ENCODE measurements at places on chromosomes 1 and 21. TPM values are rescaled to one million over a fixed set of nuclear protein-coding genes. Genes with fewer than 3 reads are reported as not detected.

The ZBTB8A gene
- 10.1 TPM for total RNA-seq

The GSTM3 gene
- 199 TPM for total RNA-seq

The TIE1 gene
- 36.1 TPM for total RNA-seq

DNA sequence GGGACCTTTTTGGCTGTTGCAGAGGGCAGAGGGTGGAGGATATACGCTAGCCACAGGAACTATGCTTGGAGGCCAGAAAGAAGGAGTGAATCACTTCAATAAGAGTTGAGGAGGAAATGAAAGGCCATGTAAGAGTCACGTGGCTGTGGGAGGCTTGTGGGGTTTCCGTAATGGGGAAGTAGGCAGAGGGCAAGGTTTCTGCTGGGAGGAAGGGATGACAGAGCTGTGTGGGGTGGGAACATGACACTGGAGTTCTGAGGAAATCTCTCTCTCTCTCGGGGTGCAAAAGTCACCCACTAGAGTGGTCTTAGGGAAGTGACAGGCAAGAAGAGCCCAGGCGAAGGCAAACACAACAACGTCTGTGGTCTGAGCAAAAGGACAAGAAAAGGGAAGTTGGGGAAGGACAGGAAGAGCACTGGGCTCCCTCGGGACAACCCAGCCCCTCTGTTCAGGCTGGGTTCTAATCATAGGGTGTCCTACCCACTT lies 3.9 kb upstream of the CD1C start:
- H3K36me3 ChIP-seq: no peaks in the 10 kb centered on the region
- H3K4me3 ChIP-seq: no peak overlapping the region
- no peaks in the 10 kb centered on the region for H3K4me1 ChIP-seq

- no peaks in the 10 kb centered on the region for H3K36me3 ChIP-seq
- no peak overlapping the region for H3K4me3 ChIP-seq
- no peak overlapping the region for H3K27ac ChIP-seq
- no peaks in the 10 kb centered on the region for H3K27me3 ChIP-seq
Observed at GRCh38 chr21:29213513-29214385, 83.3 kb downstream of the MAP3K7CL start.

GRCh38 chr1:47970882-47971281 lies 26.3 kb downstream of the TRABD2B start:
- H3K36me3 ChIP-seq: no peaks in the 10 kb centered on the region
- H3K4me3 ChIP-seq: no peak overlapping the region
- DNase-seq: no peak
- H3K27me3 ChIP-seq: no peaks in the 10 kb centered on the region

DNA sequence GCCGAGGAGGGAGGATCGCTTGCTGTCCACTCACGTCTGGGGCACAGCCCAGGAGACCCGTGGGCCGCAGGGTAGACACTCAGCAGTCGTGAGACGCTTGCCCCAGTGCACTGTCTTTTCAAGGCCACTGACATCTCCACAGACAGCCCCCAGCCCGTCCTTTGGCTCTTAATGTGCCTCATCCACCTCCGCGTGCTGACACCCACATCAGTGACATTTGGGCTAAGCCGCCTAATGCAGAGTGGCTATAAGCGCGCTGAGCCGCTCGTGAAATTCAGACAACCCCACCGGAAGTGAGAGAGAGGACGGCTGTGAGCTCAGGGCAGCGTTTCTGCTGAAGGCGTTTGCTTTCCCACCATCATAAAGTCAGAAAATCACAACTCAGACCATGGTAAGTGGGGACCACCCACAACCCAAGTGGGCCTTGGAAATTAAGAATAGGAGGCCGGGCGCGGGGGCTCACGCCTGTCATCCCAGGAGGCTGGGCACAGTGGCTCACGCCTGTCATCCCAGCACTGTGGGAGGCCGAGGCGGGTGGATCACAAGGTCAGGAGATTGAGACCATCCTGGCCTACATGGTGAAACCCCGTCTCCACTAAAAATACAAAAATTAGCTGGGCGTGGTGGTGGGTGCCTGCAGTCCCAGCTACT lies 8.4 kb downstream of the SLC35E2B start:
- peaks cover 6% of the 10 kb centered on the region for H3K36me3 ChIP-seq

DNA sequence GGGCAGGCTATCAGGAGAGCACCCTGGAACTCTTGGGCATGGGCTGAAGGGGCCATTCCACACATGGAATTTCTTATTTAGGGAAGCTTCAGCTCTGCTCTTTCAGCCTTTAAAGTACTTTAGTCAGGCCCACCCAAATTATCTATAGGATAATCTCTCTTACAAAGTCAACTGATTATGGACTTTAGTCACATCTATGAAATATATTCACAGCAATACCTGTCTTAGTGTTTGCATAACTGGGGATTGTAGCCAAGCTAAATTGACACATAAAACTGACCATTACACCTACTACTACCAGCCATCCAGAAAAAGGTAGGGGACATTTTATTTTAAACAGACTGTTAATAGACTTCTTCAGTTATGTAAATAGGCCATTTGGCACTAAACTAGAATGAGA lies 114.9 kb upstream of the VANGL1 start:
- no peak overlapping the region for H3K4me3 ChIP-seq
- no peak for DNase-seq
- peaks cover 13% of the 10 kb centered on the region for H3K4me1 ChIP-seq
- H3K36me3 ChIP-seq: no peaks in the 10 kb centered on the region
- H3K27me3 ChIP-seq: no peaks in the 10 kb centered on the region

All from vagina (tissue), 2 donors.